EH (cell line): ENCODE measurements at places on chromosomes 4 and X.
A peak's percentile ranks its signal among the peaks of the same experiment; 100 is the strongest.

DNA sequence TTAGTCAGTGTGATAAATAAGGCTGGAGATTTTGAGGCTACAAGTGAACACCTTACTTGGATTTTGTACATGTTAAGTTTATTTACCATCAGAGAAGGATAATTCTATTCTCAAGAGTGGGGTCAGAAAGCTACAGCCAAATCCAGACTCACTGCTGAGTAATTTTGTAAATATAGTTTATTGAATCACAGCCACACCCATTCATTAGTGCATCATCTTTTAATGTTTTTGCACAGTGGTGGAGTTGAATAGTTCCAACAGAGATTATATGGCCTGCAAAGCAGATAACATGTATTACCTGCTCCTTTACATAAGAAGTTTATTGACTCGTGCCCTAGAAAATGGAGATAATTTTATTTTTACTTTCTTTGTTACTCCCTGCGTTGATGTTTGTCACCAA lies 60.4 kb downstream of the PCDH18 start:
- DNase-seq = peak; percentile 40

- peak; percentile 72 for DNase-seq
Measured at GRCh38 chr4:47287735-47288134, 175.8 kb downstream of the COMMD8 start.

DNA sequence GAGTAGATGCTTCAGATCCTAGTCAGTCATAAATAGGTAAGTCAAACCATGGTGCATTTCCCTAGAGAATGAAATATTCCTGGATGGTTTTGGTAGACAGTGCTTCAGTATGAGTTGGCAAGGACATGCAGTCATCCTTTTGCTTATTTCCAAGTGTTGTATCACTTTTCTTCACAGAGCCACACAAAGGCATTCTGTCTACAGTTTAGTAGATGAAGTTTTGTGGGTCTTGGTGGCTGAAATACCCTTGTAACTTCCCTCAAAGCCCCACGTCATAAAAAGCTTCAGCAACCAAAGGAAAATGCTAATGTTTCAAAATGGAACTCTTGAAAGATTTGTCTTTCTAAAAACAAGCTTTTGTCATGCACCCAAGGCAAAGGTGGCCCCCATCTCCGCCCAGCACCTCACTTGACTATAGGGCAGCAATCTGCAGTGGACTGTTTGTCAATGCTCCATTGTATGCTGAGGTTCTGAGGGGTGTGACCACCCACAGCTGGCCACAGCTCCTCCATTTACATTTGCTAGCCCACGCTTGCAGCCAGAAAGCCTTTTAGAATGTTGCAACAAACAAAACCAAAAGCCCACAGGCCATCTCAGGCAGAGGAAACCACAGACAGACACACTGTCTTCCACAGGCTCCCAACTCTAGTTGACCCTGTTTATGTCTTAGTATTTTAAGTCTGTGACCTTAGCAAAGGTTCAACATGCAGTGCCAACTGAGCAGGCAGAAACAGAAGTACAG lies 87.1 kb upstream of the FAM9C start:
- peak; percentile 68 for DNase-seq

- no peak for DNase-seq
Measured at GRCh38 chr4:168945291-168945690, 64.8 kb downstream of the CBR4 start.

DNA sequence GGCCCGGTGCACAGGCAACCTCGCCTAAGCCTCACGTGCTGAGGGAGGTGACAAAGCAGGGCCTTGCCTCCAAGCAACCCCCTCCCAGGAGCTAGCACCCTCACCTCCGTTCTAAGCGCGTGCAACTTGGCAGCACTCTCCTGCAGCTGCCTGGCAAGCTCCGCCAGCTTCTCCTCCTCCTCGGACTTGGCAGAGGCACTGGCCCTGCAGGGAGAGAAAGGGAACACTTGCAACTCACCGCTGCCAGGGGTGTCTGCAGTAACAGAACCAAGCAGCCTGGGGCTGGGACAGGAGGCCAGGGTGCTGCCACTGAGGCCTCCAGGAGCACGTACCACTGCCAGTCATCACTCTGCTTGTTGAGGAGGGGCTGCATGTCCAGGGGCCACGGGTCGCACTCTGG lies 10.3 kb upstream of the TREX2 start:
- DNase-seq = no peak

- DNase-seq = no peak
Measured at GRCh38 chr4:23130845-23131244, 438.1 kb downstream of the GBA3 start.

DNA sequence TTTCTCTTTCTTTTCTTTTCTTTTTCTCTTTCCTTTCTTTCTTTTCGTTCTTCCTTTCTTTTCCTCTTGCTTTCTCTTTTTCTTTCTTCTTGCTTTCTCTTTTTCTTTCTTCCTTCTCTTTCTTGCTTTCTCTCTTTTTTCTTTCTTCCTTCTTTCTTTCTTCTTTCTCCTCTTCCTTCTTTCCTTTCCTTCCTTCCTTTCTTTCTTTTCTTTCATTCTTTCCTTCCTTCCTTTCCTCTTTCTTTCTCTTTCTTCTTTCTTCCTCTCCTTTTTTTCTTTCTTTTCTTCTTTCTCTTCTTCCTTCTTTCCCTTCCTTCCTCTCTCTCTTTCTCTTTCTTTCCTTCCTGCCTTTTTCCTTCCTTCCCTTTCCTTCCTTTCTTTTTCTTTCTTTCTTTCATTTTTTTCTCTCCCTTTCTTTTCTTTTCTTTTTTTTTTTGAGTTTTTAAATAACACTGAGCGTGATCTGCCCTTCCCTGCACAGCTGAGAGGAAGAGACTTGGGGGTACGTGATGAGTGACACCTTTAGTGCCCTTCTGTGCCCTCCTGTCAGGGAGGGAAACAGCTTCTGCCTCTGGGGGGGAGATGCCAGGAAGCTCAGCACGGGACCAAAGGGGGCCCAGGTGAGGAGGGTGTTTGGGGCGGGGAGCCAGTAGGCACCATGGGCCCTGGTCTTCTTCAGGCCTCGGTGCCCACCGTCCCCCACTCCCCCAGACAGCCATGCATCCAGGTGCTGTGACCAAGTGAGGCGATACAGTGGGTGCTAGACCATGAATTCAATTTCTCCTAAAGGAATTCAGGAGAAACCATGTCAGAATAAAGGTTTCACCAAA lies 36.6 kb upstream of the CDKN2AIP start:
- no peak for DNase-seq

DNA sequence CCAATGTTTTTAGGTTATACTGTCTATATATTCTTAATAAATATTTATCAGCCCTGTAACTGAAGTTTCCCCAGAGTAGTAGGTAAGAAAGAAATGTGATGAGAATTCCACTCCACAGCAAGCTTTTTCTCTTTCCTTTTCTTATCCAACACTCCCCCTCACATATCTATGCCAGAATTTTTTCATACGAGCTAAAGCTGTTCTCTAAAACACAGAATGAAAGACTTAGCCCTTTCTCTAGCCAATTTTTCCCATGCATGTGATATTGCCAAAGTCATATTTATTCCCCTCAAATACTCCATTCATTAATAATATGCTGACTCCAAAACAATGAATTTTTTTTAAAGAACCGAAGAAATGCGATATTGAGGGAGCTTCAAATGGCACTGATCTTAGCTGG lies 32.3 kb downstream of the VEGFC start:
- no peak for DNase-seq

GRCh38 chr4:11898796-11899195 lies 470.1 kb upstream of the HS3ST1 start:
- DNase-seq = no peak

DNA sequence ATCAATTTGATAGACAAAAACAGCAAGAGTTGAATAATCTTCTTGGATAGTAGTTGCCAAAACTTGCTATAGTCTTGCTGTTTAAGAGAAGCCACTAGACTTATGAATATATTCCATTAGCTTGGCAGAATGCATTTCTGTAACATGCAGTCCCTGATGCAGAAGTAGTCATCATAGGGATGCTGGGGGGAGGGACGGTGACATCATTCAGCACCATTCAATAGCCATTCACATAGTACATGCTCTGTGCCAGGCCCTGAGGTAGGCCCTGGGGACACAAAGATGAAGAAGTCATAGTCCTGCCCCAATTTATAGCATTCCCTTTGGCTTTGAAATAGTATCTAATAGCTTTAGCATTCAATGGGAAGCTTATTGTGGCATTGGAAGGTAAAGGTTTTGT lies 185.5 kb upstream of the AFF2 start:
- DNase-seq = no peak

GRCh38 chr4:132101526-132101925 lies 1047.6 kb upstream of the PCDH10 start:
- DNase-seq = peak; percentile 41

GRCh38 chr4:164716901-164717300 lies 37.0 kb upstream of the SMIM31 start:
- DNase-seq = no peak
